ENCODE measurements at places on chromosomes 2 and 18. TPM values are rescaled to one million over a fixed set of nuclear protein-coding genes. Genes with fewer than 3 reads are reported as not detected.

GRCh38 chr2:239298116-239298804 is 102.6 kb downstream of the HDAC4 start:
- DNase-seq = no peak

DNA sequence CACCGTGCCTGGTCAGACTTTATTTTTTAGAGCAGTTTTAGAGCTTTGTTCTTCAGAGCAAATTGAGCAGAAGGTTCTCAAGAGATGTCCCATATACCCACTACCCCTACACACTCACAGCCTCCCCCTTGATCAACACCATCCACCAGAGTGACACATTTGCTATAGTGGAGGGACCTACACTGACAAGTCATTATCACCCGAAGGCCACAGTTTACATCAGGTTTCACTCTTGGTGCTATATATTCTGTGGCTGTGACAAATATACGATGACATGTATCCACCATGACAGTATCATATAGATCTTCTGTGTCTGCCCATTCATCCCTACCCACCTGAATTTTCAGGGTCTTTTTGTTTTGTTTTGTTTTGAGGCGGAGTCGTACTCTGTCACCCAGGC is 15.4 kb upstream of the ATP6V1C2 start:
- no peak for DNase-seq

- DNase-seq = no peak
These were observed 27.9 kb downstream of the ZAP70 start for GRCh38 chr2:97741251-97741650.

The VAMP8 gene
- total RNA-seq = 5.9 TPM

- DNase-seq = no peak
These were observed 25.0 kb downstream of the TTN start for GRCh38 chr2:178782236-178782635.

DNA sequence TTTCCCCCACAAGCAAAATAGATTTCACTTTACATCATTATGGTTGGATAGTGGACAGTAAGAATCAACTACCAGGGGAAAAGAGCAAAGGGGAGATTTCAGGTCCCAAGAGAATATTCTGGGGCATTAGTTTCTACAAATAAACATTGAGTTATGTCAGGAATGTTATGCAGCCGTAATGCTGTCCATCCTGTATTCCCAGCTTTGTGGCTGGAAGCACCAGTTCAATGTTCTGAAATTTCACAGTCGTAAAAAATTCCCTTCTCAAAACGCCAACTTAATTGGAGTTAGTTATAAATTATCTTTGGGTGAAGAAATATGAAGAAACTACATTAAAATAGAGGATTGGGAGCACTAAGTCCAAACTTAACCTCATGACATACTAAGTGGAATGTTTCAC is 141.5 kb upstream of the FIGN start:
- no peak for DNase-seq

- DNase-seq = no peak
These were observed 31.3 kb downstream of the ACKR3 start for GRCh38 chr2:236600892-236601291.

- DNase-seq = no peak
These were observed 33.6 kb downstream of the MAL start for GRCh38 chr2:95058989-95059641.

DNA sequence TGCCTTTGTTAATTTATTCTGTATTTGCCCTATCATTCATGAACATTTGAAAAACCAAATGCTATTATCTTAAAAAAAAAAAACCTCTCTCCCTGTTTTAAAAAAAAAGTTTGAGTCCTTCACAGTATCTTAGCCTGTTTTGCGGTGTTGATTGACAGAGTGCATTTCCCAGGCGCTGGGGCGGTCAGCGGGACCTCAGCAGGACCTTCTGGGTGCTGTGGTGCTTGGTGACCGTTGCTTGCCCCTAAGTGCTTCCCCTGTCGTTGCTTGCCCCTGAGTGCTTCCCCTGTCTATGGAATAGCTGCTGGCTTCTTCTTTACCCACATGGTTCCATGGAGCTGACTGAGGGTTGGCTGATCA is 12.1 kb downstream of the ATP6V1C2 start:
- DNase-seq = no peak

DNA sequence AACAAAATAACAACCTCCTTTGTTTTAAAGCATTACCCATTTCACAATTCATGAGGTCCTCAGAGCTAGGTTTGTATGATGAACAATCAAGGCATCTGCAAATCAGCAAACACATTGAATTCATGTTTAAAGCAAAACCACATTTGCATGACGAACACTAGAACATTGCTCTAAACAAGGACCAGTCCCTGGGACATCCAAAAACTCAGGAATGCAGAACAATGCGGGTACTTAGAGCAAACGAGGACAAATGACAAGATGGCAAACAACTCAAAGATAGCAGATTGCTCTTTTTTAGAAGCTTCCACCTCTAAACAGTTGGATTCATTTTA is 45.7 kb upstream of the RALBP1 start:
- DNase-seq = no peak

The C2orf69 gene
- 6.4 TPM for total RNA-seq

DNA sequence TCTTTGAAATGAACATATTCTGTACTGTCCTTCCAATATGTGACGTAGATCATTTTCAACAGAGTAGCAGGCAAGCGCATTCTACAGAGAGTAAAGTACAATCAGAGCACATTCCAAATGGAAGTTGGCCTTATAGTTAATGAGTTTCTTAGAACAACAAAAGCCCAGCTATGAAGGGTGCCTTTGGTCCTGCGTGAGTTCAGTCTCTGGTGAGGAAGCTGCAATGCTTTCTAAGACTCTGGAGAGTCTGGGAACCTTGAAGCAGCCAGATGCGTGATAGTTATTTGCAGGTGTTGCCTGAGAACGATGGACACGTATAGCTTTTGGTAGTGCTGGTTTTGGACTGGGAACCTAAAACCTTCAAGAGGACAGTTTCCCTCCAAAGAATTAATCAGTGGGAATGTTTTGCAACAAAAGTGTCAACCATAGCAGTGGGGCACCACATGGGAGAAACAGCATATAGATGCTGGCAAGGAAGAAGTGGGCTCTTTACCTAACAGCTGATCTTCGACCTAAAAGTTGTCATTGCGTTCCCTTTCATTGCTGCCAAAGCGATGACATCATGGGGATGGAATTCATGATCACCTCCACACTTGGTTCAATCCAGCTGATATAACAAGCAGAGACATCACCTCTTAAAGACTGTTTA is 9.3 kb upstream of the SNORC start:
- no peak for DNase-seq

The GAL3ST2 gene
- total RNA-seq = not detected

- no peak for DNase-seq
These were observed 119.2 kb downstream of the MYO5B start for GRCh38 chr18:50075772-50076171.

DNA sequence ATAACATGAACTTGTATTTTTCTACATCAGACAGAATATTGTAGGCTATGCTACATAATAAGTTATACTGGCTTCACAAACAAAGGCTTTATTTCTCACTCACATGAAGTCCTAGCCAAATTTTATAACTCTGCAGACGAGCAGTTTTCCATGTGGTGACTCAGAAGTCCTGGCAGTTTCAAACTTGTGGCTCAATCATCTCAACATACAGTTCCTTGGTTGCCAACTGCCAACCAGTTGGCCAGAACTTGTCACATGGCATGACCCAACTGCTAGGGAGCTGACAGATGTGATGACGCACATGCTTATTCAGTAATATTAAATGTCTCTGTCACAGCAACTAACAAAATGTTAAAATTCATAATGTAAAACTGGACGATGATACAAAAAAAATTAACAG is 63.8 kb upstream of the ZC3H15 start:
- peak; percentile 16 for DNase-seq

Data from dermis microvascular lymphatic vessel endothelial cell (primary cell).